Memory B cell (primary cell): ENCODE measurements at places on chromosomes 6 and 20.

- DNase-seq: no peak
Measured at GRCh38 chr6:7848229-7848628, 62.4 kb downstream of the TXNDC5 start.

GRCh38 chr6:80742481-80742880 lies 636.0 kb downstream of the BCKDHB start:
- DNase-seq: no peak

GRCh38 chr20:19628570-19629134 lies 129.4 kb upstream of the RIN2 start:
- DNase-seq: peak; percentile 73

- DNase-seq: no peak
Measured at GRCh38 chr6:142482974-142483373, 181.2 kb downstream of the ADGRG6 start.

DNA sequence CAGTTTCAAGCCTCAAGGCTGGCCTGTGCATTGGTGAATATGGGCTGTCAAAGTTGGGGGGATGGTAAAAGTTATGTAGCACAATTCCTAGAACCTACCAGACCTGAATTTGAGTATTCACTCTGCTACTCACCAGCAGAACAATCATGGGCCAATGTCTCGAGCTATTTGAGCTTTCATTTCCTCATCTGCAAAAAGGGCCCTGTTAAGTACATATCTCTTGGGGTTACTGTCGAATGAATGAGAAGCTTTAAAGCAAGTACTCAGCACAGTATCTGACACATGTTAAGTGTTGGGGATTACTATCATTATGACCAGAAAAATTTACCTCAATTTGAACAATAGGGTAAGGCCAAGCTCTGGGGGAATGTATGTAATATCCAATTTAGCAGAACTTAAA lies 13.5 kb upstream of the ENPP4 start:
- no peak for DNase-seq

- DNase-seq: no peak
Measured at GRCh38 chr6:27837625-27838057, 74.6 kb downstream of the OR2B2 start.

DNA sequence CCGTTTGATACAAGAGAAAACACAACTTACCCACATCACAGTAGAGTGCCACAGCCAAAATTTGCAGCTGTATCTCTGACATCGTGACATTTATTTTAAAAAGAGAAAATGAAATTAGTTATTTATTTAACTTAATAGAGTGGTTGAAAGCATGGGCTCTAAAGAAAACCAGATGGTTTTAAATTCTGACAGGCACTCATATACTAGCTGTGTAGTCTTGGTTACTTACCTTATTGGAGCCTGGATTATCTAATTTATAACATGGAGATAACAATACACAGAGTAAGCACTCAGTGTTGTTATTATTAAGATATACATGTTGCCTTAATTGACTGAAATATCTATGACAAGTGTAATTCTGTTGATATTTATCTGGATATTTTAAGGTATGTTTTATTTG lies 334.9 kb downstream of the GRIK2 start:
- no peak for DNase-seq

DNA sequence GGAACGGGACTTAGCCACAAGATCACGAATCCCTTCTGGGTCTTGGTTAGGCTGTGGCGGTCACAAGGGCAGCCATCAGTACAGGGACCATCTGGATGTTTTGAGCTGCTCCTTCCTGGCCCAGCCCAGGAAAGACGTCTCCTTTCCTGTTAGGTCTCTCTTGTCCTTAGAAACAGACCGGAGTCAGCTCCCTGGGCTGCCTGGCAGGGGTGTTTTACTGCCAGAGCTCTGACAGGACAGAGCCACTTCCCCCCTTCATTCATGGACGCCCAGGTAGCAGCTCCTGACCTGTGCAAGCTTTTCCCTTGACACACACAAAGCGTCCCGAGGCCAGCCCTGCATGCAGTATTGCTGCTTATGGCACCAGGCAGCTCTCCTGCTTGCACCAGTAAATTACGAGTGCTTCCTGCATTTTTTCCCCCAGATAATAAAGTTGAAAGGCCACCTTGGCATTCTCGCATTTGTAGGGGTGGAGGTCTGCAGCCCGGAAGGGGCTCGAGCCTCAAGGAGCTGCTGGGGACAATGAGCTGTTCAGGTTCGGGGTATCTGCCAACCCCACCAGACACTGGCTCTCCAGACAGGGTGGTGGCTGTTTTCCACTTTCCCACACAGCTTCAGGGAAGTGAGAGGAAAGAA lies 87.4 kb downstream of the NOL4L start:
- no peak for DNase-seq
